Upper lobe of left lung (tissue), 6 donors: ENCODE measurements at places on chromosomes 7 and 10. TPM values are rescaled to one million over a fixed set of nuclear protein-coding genes. Genes with fewer than 3 reads are reported as not detected.

Gene MBLAC1
- total RNA-seq: 11.4 TPM

GRCh38 chr10:124325998-124326636 is 92.6 kb downstream of the OAT start:
- H3K4me1 ChIP-seq: no peaks in the 10 kb centered on the region
- no peak for DNase-seq
- H3K27ac ChIP-seq: no peak overlapping the region

- H3K27me3 ChIP-seq: no peaks in the 10 kb centered on the region
- peak overlapping the region; percentile 26 for H3K27ac ChIP-seq
Measured at GRCh38 chr10:43843321-43844101, 194.8 kb upstream of the ZNF32 start.

GRCh38 chr7:885261-885892 is 9.0 kb downstream of the GET4 start:
- peak; percentile 64 for DNase-seq
- peaks cover under 1% of the 10 kb centered on the region for H3K4me1 ChIP-seq
- no peak overlapping the region for H3K4me3 ChIP-seq

DNA sequence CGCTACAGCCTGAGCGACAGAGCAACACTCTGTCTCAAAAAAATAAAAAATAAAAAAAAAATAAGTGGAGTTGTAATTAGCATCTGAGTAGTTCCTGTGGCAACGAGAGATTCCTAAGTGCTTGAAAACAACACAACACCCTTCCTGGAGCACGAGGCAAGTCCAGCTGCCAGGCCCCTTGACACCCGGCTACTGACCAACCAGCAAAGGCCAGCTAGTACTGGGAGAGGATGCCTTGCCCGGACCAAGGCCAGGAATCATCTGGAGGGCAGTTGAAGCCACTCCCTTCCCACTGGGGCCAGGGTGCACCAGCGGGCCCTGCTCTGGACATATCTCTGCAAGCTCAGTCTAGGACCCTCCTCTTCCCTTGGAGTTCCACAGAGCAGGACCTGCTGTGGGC is 536 bp downstream of the C10orf105 start:
- no peaks in the 10 kb centered on the region for H3K27me3 ChIP-seq
- no peaks in the 10 kb centered on the region for H3K36me3 ChIP-seq

GRCh38 chr10:36759141-36759805 is 366.1 kb upstream of the ANKRD30A start:
- DNase-seq: no peak
- no peaks in the 10 kb centered on the region for H3K4me1 ChIP-seq
- H3K27ac ChIP-seq: no peak overlapping the region
- no peaks in the 10 kb centered on the region for H3K36me3 ChIP-seq
- H3K27me3 ChIP-seq: no peaks in the 10 kb centered on the region

DNA sequence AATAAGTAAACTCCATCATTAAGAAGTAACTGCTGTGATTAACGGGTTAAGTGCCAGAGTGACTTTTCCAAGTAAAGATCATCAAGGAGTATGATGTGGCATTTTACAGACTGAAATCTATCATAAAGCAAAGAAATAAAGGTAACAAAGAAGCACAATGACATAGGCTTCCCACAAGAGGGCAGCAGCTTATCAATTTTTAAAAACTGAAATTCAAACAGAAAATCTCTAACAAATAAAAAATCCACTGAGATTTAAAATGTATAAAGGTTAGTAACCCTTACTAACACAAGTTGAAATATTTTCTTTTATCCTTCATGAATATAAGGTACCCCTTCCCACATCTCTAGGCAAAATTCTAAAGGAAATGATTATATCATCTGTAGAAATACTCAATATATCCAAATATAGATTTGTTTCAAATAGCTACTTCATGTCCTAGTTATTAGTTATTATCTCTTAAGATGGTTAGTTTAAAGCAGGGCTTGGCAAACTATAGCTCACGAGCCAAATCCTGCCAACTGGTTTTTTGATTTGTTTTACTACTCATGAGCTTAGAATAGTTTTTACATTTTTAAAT is 29.2 kb downstream of the FAM3C start:
- H3K4me1 ChIP-seq: peaks cover 10% of the 10 kb centered on the region
- no peak for DNase-seq
- no peaks in the 10 kb centered on the region for H3K27me3 ChIP-seq
- no peak overlapping the region for H3K27ac ChIP-seq
- H3K4me3 ChIP-seq: no peak overlapping the region

GRCh38 chr7:100607111-100607510 is 4.9 kb downstream of the PCOLCE start:
- peaks cover 45% of the 10 kb centered on the region for H3K4me1 ChIP-seq

GRCh38 chr10:100970914-100971811 is 1.9 kb downstream of the SEMA4G start:
- H3K27ac ChIP-seq: no peak overlapping the region
- no peaks in the 10 kb centered on the region for H3K36me3 ChIP-seq

GRCh38 chr7:109694149-109695071 is 1124.7 kb downstream of the DNAJB9 start:
- no peak overlapping the region for H3K27ac ChIP-seq
- no peaks in the 10 kb centered on the region for H3K4me1 ChIP-seq
- no peak overlapping the region for H3K4me3 ChIP-seq
- H3K27me3 ChIP-seq: no peaks in the 10 kb centered on the region
- H3K36me3 ChIP-seq: no peaks in the 10 kb centered on the region
